ENCODE measurements at places on chromosomes 7 and 10.

GRCh38 chr7:30755384-30756154, 3.6 kb downstream of the INMT start:
- no peak for DNase-seq

- DNase-seq: no peak
These were observed 58.3 kb downstream of the SEMA3C start for GRCh38 chr7:80860554-80860953.

DNA sequence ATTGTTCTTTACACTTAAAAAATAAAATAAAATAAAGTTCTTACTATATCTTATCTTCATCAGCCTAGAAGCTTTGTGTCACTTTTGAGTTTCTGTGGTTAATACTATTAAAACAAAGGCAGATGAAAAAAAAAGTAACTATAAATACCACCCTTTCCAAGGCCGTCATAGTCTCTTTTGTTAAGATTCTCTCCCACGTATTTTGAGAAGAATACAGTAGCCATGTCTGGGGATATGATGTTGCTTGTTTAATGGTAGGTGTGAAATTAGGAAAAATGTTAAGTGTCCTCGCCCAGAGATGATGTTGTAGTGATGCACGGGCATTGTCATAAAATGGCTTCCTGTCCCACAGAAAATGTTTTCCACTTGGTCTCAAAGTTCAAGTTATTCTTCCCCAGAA, 223.9 kb downstream of the NEBL start:
- DNase-seq: no peak

DNA sequence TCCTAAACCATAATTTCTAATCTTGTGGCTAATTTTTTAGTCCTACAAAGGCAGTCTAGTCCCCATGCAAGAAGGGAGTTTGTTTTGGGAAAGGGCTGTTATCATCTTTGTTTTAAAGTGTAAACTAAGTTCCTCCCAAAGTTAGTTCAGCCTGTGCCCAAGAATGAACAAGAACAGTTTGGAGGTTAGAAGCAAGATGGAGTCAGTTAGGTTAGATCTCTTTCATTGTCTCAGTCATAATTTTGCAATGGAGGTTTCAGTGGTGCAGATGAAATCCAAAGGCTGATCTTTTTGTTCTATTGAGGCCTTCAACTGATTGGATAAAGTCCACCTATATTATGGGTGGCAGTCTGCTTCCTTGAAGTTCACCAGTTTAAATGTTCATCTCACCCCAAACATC, 68.1 kb downstream of the LRGUK start:
- no peak for DNase-seq

DNA sequence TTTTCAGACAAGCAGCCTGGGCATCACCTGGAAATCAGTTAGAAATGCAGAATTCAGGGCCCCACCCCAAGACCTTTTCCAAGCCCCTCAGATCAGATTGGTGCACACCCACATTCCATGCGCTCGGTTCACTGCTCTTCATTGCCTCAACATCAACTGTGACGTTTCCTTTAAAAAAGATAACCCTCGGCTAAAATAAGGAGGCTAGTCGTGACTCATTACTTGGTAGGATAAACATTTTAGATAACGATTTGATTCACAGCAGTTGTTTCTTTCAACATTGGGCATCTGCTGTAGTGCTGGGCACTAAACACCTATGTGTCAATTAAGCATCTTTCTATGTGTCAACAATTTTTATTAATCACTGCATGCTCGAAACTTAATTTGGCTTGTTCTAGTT, 191.1 kb upstream of the LRGUK start:
- DNase-seq: no peak

DNA sequence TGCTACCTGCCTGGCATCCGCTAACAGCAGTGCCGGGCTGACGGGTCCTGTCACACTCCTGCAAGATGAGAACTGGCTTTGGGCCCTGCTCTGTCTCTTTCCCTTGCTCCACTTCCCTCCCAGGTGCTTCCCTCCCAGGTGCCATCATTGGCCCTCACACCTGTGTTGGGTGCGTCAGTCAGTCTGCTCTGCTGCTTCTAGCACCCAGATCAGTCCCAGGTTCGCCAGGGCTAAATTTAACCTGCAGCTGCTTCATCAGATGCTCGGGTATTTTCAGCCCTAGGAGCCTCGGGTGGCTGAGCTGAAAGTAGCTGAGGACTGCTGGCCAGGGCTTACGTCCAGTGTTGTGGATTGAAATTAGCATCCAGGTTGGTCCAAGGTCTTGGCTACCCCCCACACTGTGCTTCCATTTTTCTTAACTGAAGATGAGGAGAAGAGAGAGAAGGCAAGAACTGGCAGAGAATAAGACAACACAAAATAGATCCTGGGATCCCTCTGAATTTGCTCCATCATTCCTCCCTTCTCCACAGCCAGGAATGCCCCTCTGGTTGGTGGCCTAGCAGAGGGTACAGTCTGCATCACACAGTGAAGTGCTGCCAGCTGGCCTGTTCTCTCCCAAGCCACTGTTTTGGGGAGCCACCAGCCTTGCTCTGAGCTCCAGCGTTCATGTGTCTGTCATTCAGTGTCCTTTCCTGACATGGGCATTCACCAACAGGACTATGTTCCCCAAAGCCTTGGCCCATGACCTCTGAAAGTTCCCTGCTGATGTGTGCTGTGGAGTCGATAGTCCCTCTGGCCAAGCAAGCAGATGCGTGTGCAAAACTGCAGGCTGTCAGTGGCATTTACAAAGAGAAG, 65.9 kb upstream of the SYPL1 start:
- no peak for DNase-seq

DNA sequence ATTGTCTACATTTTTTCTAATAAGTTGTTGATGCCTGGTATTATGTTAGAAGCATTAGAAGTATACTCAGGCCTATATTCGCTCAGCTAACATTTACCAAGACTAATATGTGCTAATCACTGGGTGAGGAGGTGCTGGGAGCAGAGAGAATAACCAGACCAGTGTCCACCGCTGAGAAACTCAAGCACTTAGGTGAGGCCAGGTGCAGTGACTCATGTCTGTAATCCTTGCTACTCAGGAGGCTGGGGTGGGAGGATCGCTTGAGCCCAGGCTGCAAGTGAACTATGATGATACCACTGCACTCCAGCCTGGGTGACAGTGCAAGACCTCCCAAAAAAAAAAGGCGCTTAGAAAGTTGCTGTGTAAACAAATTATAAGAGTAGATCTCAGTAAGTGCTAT, 182.2 kb upstream of the AOAH start:
- DNase-seq: no peak

GRCh38 chr10:72089618-72090017, 1.3 kb upstream of the SPOCK2 start:
- DNase-seq: no peak

GRCh38 chr10:3827266-3827665, 42.3 kb upstream of the KLF6 start:
- DNase-seq: no peak

Data from fibroblast of skin of scalp (primary cell).